Stimulated activated CD8-positive, alpha-beta memory T cell treated with anti-CD3 and anti-CD28 coated beads, Interleukin-12 subunit alpha, Interleukin-12 subunit beta, amount 100 ng/mL, for 4 hours (primary cell): ENCODE measurements at places on chromosomes 6 and 20.

DNA sequence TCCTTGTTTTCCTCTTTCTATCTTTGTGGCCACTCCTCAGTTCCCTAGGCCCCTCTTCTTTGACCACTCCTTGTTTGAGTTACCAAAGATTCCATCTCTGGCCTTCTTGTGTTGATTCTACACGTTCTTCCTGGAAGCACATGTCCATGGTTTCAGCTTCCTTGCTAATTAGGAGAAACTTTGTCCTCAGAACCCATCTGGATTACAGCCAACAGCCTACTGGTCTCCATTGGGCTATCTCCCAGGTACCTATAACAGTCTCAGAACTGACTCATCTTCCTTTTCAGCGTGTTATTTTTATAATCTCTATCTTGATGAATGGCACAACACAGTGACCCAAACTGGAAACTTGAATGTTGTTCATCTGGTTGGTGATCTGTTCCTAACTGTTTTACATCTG is 17.5 kb downstream of the PTPRA start:
- no peak for DNase-seq

- DNase-seq, result no peak
These were observed 11.6 kb downstream of the NRN1 start for GRCh38 chr6:5994999-5995657.

DNA sequence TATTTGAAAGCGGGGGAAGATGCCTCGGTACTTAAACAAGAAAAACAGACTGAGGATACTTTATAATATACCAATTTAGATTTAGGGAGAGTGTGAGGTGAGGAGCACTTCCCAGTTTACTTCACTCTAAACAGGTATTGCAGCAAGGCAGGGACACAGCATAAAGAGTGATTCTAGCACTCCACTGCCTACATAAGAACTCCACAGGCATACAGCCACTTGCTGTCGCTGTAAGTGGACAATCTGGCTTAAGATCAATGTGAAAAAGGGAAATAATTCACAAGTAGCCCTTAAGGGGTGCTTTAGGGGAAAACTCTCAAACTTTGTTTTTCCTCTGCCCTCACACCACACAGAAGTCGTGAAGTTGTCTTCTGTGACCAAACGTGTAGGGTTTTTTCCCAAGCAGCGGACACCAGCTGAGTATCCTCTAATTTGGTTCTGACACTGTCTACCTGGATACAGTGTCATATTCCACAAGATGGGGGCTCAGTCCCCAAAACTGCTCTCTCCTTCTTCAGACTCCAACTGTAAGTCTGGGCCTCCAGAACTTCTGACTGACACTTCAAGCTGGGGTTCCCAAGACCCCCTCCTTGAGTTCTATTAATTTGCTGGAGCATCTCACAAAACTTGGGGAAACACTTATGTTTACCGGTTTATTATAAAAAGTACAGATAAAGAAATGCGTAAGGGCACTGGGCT is 9.3 kb downstream of the ADNP start:
- DNase-seq, result no peak

GRCh38 chr20:437787-438486 is 24.4 kb downstream of the TBC1D20 start:
- no peak for DNase-seq

DNA sequence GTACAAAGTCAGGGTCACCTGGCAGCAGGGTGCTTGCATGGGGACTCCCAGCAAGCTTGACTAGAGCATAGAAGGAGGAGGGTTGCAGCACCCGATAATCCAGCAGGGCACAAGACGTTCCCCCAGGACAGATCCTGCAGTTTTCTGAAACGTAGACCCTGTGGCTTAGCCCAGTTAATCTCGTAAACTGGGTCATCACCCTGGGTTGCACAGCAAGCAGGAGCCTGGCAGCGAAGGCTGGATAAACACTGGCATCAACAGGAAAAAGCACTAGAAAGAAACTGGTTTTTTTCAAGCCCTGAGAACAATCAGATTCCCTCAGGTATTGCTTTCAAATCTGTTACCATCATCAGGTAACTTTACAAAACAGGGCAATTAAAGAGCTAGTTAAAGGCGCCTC is 92.6 kb downstream of the PDE7B start:
- DNase-seq, result no peak

GRCh38 chr6:122035173-122035572 is 364.3 kb upstream of the HSF2 start:
- DNase-seq, result no peak

- DNase-seq, result no peak
These were observed 593 bp upstream of the LEMD2 start for GRCh38 chr6:33789550-33789895.
